Stimulated activated CD4-positive, alpha-beta T cell treated with anti-CD3 and anti-CD28 coated beads, Interleukin-4, amount 100 ng/mL, for 4 hours (primary cell): ENCODE measurements at places on chromosomes 5 and 9.
A peak's percentile ranks its signal among the peaks of the same experiment; 100 is the strongest.

DNA sequence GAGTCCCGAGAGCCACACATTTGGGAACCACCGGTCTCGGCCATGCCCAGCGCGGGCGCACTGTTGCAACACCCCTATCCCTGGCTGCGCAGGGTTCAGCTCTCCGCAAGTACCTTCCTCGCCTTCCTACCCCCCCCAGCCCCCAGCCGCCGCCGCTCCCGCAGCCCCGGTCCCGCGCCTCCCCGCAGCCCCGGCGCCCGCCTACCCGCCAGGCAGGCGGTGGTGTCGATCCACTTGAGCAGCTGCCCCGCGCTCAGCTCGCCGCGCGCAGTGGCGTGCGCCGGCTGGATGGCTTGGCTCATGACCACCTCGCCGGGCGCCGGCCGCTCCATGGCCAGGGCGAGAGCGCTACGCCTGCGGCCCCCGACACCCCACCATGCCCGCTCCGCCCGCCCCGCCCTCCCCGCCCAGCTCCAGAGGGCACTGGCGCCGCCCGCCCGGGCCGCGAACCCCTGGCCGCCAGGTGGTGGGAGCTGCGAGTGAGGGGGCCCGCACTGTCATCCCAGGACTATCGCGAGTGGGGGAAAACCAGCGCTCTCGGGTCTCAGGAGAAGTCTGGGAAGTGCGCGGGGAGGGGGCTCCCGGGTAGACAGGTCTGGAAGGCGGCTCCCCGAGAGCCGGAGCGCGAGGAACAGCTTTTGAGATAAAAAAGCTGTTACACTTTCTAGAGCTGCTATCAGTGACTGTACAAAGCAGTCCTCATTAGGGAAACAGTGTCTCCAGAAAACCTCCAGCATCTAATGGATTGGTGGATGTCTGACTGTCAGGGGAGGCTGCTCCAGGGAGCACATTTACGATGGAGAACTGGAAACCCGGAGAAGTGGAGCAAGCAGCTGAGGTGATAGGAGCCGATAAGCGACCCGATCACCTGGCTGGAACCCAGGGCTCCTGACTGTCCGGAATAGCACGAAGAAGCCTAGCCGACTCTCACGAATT, at the start of gene ACOT12:
Gene ACOT12, minus strand, starts transcription at position 352 of the 936 bp plus-strand sequence. Its CDS starts 20 bp downstream, at position 332.
- DNase-seq: no peak

GRCh38 chr9:131839281-131840084, 99.6 kb upstream of the RAPGEF1 start:
- peak; percentile 8 for DNase-seq

GRCh38 chr5:111404270-111404769, 108.0 kb downstream of the STARD4 start:
- DNase-seq: no peak

- no peak for DNase-seq
Observed at GRCh38 chr5:10789726-10790125, 28.7 kb upstream of the DAP start.

- peak; percentile 27 for DNase-seq
Observed at GRCh38 chr5:111070272-111071134, 1.0 kb upstream of the TSLP start.

- DNase-seq: no peak
Observed at GRCh38 chr9:6552498-6553121, 92.9 kb downstream of the GLDC start.

GRCh38 chr5:96876292-96876850, at the start of gene ERAP2:
Gene ERAP2, plus strand, starts transcription at chr5:96876500. Its CDS starts 3,186 bp downstream, at chr5:96879686.
- DNase-seq: no peak

GRCh38 chr9:120901755-120902568, 24.6 kb downstream of the TRAF1 start:
- no peak for DNase-seq

DNA sequence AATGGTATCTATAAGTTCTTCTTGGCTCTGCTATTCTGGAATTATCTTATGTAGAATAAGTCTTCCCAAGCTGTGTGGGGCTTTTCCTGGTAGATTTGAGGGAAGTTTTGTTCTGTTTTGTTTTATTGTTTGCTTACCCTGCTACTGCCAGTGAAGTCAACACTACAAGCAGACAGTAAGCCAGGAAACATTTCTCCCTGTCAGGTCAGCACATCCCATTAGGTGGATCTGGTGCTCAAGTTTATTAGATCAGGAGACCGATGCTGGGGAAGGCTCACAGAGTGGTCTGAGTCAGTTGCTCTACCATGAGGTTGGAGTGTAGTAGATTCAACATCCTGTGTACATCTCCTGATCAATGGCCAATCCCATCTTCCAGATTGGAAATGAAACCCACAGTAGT, 79.1 kb downstream of the ADRB2 start:
- no peak for DNase-seq
